ENCODE measurements at places on chromosomes 1 and 21.

DNA sequence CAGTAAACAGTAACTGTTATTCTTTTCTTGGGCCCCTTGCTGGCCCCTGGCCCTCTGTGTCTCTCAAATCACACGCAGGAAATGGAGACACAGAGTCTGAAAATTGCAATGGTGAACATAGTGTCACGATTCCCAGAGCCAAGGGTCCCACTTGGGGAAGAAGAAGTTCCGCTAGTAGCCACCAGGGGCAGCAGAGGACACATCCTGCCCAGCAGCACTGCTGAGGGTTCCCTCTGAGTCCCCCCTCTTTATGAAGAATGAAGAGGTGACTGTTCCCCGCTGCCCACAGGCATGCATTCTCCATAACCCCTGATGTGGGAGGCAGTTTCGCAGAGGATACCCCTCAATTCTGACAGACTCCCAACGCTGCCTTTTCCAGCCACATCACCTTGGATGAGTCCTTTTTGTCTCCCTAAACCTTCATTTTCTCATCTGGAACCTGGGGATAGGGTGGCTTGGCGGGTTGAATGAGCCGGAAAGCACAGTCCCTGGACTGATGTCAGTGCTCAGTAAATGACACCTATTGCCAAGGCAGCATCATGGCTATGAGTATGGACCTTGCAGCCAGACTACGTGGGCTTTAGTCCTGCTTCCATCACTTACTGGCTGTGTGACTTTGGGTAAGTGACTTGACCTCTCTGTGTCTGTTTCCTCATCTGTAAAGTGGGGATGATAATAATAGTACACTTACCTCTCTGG is 238.0 kb upstream of the TMEM51 start:
- DNase-seq, result peak; percentile 15

- DNase-seq, result no peak
Observed at GRCh38 chr1:180577361-180577760, 18.6 kb downstream of the OVAAL start.

DNA sequence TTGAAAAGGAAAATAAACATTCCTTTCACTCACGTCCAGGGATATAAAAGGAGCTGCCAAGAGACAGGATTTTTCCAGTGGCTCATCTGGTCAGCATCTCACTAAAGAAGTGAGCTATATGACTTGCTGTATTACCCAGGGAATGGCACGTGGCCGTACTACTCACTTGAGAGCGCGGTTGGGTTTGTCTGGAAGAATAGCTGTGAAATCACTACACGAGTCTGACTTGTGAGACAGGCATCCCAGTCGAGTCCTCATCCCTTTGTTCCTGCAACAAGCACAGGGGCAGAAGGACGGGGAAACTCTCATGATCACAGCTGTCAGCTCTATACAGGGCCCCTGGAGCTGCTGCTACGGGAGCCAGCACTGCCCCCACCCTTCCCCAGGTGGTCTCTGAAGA is 17.7 kb downstream of the RGS8 start:
- DNase-seq, result no peak

DNA sequence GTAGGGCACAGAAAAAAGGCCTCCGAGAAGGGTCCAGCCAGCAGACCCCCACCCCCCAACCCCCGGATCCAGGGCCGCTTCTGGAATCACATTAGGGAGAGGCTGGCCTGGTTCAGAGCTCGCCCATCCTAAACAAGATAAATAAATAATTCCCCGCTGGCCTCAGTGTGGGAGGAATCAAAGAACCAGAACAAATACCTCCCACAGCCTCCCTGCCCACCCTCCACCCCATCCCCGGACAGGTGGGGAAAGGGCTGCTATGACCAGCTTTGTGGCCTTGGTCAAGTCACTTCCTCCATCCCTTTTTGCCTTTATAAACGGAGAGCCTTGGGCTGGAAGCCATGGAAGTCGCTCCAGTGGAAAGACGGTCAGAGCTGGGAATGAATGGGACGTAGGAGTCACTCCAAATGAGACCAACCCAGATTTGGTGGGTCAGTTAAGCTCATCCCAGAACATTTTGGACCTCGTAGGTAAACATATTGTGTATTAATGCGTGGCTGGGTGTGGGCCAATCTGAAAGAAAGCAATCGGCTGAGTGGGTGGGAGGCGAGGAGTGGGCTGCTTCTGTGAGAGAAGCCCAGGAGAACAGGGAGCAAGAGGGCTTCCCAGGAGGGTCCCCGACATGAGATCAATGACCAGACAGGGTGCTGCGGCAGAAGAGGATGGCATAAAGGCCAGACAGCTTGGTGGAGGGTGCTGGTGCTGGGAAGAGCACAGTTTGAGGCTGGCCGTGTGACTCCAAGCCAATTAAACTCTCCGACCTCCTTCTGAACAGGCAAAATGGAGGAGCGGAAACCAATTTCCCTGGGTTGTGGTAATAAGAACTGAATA is 63.3 kb downstream of the MEF2D start:
- DNase-seq, result no peak

DNA sequence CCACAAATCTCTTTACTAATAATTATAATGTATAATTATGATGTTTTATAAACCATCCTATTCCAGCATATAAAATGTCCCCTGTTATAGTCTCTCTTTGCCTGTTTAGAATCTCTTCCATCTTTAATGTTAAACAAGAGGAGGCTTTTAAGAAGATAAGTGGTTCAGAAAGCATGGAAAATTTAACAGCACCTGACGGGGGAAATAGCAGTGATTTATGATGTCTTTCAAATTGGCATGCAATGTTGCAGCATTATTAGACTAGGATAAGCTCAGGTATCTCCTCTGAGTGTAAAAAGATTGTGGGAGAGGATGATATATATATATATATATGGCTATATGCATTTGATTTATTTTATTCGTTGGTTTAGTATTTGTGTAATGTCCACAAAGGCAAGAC is 24.4 kb downstream of the GIPC2 start:
- DNase-seq, result no peak

GRCh38 chr1:20956272-20956671 is 169.2 kb upstream of the HP1BP3 start:
- no peak for DNase-seq

DNA sequence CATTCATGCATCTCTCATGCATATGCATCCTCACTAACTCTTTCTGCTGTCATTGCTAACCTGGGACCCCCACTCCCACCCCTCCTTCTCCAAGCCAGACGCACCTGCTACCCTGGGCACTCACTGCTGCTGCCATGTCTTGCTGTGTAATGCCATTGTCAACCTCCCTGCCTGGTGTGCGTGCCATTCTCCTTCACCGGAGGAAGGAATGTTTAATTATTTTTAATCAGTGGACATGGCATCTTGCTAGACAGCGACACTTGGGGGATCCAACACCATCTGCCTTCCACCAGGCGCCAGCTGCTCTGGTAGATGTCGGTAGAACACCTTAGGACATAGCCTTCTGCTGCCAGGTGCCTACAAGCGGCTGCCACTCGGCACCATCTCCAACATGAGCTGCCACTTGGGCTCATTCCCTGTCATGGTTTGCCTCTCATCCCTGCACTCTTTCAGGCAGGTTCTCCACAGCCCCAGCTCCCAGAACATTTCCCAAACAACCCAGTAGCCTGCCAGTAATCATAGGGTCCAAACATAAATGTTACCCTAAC is 306.9 kb downstream of the TTLL7 start:
- DNase-seq, result no peak

DNA sequence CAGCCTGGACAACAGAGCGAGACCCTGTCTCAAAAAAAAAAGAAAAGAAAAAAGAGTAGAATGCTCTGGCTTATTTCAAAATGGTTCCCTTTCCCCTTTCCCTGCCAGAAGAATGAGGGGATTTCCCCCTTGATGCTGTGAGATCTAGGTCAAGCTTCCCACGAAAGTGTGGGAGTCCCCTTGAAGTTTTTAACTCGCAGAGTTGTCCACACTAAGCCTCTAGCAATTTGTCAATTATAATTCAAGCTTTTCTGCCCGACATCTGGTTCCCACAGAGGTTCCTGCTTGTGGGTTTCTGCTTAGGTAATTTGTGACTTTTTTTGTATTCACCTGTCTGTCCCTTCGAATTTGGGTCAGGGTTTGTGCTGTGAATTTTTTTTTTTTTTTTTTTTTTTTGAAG is 62.8 kb downstream of the ZFYVE9 start:
- no peak for DNase-seq

DNA sequence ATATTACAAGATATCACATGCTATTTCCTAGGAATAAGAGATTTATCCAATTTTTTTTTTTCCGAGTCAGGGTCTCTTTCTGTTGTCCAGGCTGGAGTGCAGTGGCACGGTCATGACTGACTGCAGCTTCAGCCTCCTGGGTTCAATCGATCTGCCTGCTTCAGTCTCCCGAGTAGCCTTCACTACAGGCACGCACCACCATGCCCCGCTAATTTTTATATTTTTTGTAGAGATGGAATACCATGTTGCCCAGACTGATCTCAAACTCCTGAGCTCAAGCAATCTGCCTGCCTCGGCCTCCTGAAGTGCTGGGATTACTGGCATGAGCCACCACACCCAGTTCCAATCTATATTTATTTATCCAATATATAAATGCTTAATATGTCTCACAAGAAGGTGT is 18.0 kb upstream of the WDTC1 start:
- DNase-seq, result no peak

GRCh38 chr1:47767741-47768100 is 229.5 kb downstream of the TRABD2B start:
- DNase-seq, result no peak

GRCh38 chr1:45122724-45123123 is 83.7 kb downstream of the ZSWIM5 start:
- no peak for DNase-seq

- no peak for DNase-seq
Observed at GRCh38 chr1:185398599-185398998, 81.6 kb upstream of the IVNS1ABP start.

DNA sequence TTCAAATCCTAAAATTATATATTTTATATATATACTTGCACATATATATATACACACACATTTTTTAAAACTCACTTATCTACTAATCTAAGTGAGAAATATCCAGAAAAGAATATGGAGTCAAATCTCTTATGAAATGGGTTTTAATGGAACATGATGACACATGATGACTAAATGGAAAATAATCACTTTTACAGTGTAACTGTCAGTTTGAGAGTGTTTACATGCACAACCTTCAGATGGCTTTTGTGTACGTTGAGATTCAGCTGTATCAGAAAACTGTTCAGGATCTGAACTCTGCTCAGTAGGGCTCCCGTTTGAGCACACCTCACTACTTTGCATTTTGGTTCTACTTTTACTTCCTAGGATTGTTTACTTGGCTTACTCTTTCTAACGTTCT is 189.8 kb downstream of the DNAH14 start:
- peak; percentile 8 for DNase-seq

- no peak for DNase-seq
Observed at GRCh38 chr1:116951200-116951935, 41.7 kb downstream of the PTGFRN start.

- DNase-seq, result no peak
Observed at GRCh38 chr1:8352886-8353785, 35.2 kb downstream of the SLC45A1 start.

DNA sequence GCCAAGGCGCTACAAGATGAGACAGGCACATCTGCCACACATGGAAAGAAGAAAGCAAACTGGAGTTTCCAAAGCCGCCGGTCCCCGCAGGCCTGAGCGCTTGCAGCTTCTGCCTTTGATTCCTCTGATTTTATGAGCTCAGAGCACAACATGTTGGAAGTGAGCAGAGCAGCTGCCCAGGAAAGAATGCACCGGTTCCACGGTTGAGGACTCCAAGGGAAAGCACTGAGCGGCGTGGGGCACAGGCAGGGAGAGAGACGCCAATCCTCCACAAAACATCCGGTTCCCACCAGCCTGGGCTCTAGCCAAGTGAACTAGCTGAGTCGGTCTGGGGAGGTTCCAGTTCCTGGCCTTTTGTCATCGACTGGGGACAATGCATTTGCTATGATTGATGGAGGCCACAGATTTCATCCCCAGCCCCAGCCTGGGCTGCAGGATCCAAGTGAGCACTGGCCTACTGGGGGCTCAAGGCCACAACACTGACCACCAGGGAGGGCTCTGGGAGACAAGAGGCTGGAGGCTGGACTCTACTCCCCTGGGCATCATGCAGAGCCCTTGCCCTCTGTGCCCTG is 253.1 kb upstream of the IRF2BP2 start:
- DNase-seq, result no peak

GRCh38 chr1:212457740-212458338 is 25.1 kb downstream of the NENF start:
- DNase-seq, result no peak
